ENCODE measurements at places on chromosomes 4 and X.

GRCh38 chr4:148847544-148848255, 405.5 kb upstream of the NR3C2 start:
- no peak for DNase-seq

DNA sequence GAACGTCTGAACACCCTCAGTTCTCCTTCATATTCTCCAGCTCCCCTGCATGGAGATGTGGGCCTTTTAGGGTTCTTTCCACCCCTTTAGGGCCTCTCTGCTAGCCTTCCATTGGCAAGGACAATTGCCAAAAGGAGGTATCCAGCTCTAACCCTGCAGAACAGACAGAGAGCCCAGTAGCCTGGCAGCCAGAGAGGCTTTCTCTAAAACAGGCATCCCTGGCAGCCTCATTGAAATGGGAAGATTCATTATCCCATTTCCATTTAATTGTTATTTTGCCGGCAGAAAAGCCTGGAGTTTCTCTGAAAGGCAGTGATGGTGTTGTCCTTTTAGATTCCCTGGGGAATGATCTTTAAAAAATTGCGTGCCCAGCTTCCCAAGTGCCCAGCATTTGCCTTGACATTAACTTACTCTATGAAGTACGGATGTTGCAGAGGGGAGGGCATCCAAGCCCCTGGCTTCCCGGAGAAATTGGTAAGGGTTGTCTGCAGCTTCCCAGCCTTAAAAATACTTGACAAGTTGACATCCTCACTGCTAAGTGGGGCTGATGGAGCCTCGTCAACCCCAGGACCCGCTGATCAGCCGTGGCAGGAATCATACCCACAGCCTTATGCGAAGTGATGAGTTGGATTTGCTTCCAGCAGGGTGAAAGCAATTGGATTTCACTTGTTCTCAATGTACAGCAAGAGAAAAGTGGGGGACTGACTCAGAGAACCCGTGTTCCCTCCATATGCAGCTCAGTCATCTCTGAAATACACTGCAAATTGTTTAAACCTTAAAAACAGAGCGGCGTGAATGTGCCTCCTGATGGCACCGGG, 244.1 kb downstream of the CRLF2 start:
- DNase-seq, result no peak

DNA sequence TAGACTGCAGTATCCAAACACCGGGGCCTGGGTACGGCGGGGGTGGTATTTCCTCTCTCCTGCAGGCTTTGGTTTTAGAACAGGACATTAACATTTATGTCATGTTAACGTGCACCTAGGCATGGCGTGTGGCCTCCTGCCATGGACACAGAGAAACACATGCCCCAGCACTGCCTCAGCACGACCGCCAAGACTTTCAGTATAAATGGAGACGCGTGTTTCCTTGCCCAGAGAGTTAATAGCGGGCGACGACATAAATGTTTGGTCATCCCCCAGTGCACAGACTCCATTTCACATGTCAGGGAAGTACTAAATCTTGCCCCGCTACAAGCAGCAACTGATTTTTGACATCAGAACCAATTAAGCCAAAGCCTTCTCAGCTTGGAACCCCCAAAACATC, 737.9 kb downstream of the RAB28 start:
- no peak for DNase-seq

DNA sequence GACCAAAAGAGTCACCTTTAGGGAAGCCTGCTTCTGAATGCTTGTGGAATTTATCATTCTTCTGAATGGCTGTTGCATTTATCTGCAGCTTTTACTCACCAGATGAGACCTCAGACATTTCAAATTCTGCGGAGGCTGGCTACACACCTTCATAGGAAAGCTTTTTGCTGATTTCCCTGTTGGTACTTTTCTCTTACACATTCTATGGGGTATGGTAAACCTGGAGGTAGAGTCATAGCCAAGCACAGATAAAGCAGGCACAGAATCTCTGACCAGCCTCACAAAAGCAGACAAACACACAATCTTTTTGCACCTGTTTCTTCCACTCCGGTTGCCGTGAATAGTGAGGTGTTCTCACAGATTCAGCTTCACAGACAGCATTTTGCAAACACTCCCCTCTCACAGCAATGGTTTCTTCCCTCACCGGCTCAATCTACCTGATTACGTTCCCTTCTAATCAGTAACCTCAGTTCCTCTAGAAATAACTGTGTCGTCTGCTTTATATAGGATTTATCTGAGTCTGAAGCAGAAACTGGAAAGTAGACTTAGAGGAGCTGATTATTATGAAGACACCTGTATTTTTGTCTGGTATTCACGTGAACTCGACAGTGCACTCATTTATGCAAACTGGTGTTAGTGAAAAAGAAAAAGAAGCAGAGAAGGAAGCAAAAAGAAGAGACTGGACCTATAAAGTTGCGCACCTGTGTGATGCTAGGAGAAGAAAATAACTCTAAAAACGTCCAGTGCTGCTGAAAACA, 83.1 kb downstream of the DMD start:
- DNase-seq, result no peak

DNA sequence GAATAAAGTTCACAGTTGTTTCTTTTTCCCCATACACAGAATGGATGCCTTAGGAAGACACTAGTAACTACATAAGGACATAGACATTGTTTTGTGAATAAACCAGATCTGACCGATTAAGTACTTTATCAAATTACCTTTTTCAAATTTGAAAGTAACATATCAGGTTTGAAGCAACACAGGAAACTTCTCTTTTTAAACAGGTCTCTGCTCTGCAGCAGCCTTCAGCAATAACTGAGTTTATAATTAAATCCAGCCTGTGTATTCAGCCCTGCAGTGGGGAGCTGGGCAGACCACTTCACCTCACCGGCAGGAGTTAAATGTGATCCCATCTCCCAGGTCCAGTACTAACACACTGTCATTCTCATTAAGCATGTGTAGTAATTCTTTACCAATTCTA, 68.3 kb upstream of the ATOH1 start:
- DNase-seq, result no peak

GRCh38 chr4:89434364-89434988, 126.9 kb upstream of the GPRIN3 start:
- DNase-seq, result peak; percentile 64

GRCh38 chr4:15689540-15689939, 7.9 kb downstream of the FAM200B start:
- DNase-seq, result peak; percentile 76

- no peak for DNase-seq
These were observed 7.1 kb downstream of the SLC49A3 start for GRCh38 chr4:681736-682451.

GRCh38 chr4:137543198-137543597, 10.9 kb upstream of the PCDH18 start:
- DNase-seq, result no peak

DNA sequence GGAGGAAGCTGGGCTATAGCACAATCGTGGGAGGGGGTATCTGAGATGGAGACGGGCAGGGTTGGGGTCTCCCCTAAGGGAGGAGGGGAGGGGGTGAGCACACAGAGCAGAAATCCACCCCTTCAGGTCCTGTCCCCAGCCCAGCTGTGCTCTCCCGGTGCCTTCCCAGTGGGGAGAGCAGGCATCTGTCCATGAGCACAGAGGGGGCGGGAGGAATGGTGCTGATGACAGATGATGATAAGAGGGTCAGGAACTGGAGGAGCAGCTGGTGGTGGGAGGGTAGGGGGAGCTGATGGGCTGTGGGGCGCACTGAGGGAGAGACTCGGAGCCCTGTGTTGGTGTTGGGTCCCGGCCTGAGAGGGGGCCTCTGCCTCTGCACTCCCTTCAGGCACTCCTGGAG, 8.6 kb downstream of the ATP2B3 start:
- DNase-seq, result no peak

All from inflammatory macrophage treated with lipopolysaccharide for 1 hour (primary cell).